ENCODE measurements at places on chromosomes 16 and 17.

DNA sequence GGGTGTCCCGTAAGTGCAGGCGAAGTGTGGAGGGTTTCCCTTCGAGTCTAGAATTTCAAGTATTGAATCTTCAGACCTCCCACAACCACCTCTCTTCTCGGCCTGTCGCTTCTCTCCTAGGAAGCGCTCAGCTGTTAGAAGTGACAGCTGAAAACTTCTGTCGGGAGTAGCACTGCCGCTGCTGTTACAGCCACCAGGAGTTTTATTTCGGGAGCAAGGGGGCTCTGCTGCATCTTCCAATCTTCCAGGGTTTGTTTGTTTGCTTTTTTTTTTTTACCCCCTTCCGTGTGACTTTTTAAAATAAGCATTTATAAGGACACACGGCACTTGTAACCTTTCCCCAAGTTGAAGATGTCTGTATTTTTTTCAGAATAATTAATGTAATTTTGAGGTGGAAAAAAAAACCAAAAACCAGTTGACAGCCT lies 767 bp downstream of the RPS6KB1 start:
- peak; percentile 45 for DNase-seq

DNA sequence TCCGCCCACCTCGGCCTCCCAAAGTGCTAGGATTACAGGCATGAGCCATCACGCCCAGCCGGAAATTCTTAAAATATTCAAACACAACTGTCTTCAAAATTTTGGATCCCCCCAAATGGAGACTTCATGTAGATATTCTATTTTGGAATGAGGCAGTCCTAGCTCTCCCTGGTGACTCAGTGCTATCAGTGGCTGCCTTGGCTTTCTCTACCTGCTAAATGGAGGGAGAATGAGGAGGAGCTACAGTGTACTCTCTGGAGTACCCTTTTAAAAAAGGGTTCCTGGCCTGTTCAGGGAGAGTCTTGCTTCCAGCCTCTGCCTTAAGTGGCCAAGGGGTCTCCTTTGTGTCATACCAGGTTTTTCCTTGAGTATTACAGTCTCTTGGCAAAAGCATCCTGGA lies 10.8 kb downstream of the ALKBH5 start:
- DNase-seq, result no peak

DNA sequence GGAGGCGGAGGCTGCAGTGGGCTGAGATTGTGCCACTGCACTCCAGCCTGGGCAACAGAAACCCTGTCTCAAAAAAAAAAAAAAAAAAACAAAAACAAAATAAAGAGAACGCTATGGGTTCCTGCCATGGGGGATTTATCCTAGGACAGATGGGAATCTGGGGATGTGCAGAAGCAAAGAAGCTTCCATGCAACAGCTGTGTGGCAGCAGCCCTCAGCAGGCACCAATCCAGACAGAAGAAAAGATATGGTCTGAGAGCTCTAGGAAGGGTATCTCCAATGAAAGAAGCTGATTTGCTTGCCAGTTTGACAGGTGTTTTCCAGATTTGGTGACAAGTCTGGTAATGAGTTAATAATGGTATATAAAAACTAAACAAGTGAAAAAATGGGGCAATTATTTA lies 11.6 kb downstream of the MYO19 start:
- no peak for DNase-seq

DNA sequence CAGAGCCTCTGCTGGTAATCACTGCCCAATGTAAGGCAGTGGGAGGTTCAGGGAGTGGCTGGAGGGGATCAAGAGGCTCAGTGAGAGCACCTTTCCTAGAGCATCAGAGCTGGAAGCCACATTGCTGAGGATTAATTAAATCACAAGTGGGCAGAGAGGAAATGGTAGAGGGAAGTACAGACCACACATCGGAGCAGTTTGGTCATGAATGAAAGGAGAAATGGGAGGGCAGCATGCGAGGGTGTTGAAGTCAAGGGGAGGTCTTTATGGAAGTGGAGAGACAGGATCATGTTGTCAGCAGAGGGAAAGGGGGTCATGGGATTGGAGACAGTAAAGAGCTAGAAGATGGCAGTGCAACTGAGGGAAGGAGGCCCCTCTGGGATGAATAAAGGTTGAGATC lies 2.3 kb downstream of the CCL17 start:
- no peak for DNase-seq

DNA sequence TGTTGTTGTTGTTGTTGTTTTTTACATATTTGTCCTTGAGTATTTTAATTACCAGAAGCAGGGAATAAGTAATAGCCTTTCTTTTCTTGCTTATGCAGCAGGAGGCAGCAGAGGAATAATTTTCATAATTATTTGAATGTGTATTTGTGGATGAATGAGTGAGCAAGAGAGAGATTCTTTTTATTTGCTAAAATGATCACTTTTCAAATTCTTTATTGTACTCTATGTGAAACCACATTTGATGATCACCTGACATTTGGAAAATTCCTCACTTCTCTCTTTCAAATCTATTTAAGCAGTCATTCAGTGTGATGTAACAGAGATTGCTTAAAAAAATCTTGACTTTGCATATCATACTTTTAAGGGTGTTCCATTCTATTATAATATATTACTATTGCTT lies 223.6 kb downstream of the BCAS3 start:
- no peak for DNase-seq

- DNase-seq, result peak; percentile 66
Observed at GRCh38 chr17:58531661-58532554, 17.5 kb upstream of the MTMR4 start.

DNA sequence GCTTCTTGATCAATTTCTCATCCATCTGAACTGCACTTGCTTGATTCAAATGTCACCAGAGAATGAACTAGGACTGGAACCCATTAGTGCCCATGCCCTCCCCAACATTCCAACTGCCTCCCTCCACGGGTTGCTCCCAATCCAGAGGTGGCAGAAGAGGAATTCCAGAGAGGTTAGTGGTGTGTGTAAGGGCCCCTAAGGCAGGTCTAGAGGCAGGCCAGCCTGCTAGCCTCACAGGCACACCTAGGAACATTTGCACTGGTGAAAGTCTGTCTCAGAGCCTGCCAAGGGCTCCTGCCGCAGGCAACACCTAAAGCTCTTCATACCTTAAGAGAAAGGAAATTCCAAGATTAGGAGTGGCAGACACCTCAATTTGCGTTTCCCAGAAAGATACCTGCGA lies 21.2 kb upstream of the CMTM4 start:
- DNase-seq, result no peak

- no peak for DNase-seq
Observed at GRCh38 chr16:87501117-87501516, 8.3 kb upstream of the ZCCHC14 start.
